ENCODE measurements at places on chromosomes 3 and 15.

DNA sequence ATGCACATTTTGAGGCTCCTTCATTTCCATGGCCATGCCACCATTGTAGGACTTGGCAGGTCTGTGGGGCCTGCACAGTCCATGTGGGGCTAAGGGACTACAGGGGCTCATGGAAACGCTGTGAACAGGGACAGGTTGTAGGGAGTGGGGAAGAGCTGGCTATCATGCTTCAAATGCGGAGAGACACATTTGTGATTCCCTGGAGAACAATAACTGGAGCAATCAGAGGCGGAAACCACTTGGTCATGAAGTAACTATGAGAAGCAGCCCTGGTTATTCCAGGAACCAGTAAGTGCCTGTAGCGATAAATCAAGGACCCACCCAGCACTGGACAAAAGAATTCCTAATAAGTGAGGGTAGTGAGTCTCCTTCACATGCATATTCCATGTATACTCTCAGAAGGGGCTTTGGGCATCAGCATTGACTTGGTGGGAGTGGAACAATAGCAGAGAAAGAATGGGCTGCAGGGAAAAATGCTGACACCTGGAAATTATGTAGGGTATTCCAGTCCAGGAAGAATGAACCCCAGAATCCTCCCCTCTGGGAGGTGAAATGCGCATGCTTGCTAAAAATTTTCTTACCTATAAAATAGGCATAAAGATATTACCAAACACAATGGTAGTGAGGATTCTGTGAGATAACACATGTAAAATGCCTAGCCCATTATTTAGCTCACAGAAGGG is 251.4 kb upstream of the ROPN1 start:
- no peak for DNase-seq

DNA sequence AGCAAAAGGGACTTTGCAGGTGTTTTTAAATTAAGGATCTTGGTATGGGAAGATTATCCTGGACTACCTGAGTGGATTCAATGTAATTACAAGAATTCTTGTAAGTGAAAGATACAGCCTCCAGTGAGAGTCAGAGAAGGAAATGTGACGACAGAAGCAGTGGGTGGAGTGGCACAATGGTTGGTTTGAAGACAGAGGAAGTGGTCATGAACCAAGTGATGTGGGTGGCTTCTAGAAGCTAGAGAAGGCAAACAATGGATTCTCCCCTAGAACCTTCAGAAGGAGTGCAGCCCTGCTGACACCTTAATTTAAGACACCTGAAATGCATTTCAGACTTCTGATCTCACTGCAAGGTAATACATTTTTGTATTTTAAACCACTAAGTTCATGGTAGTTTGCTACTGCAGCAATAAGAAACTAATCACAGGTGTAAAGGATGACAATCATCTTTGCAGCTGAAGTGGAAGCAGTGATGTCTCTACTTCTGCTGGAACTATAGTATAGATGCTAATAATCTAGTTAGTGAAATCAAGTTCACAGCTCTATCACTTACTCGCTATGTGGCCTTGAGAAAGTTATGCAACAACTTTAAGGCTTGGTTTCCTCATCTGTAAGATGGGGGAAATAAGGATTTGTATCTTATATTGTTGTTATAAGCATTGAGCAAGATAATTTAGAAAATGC is 403.4 kb upstream of the SUCLG2 start:
- DNase-seq, result no peak

- DNase-seq, result no peak
These were observed 10.4 kb upstream of the CCDC14 start for GRCh38 chr3:123971406-123971805.

GRCh38 chr3:121943431-121943830 is 49.2 kb downstream of the SLC15A2 start:
- no peak for DNase-seq

GRCh38 chr3:133490468-133491351 is 82.8 kb upstream of the CDV3 start:
- DNase-seq, result no peak

Measured in AG09309 (cell line).